Stimulated activated CD4-positive, alpha-beta T cell treated with anti-CD3 and anti-CD28 coated beads, Interleukin-15, amount 100 ng/mL, for 48 hours (primary cell): ENCODE measurements at places on chromosomes 7 and 10.

- no peak for DNase-seq
Observed at GRCh38 chr7:158810846-158811245, 18.5 kb downstream of the ESYT2 start.

DNA sequence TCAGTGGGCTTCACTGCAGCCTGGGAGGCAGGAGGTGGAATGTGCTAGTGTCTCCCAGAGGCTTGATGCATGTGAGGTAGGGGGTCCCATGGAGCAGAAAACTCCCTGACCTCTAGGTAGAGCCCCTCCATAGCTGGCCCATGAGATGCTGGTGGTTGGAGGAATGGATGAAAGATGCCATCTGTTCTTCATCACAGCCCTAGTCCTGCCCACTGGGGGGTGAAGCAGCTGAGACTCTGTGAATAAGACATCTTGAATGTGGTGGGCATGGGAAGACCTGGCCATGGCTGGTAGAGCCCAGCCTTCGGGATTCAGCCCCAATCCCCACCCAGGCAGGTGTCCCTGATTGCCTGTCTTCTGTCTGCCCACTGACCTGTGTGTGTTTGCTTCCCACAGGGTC is 92.5 kb downstream of the COL13A1 start:
- no peak for DNase-seq

DNA sequence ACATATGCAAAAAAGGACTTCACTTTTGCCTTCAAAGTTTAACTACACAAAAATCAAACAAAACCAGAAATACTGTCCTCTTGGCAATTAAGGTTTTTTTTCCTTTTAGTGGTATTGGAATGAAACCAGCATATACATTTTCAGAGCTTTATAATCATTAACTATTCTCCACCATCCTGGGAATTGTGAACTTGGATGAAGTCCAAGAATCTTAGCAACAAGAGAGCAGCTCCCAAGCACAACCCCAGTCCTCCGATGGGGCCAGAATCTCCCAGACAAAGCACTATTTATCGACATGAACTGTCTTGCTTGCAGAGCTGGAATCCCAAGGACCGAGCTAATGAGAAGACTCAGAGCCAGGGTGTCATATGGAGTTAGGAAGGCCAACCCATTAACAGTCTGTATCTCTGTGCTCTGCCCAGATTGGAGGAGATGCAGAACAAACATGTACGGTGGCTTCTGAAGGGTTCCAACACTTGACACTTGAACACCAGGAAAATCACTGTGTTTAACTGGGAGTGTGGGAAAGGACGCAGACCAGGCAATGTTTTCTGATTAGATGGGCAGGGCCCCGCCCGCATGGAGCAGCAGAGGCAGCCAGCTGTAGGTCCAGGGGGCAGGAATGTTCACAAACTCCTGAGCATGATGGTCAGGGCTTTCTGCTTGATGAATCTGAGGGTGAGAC is 35.5 kb downstream of the PPP1R3C start:
- no peak for DNase-seq

- no peak for DNase-seq
Observed at GRCh38 chr7:29859524-29860185, 53.3 kb downstream of the WIPF3 start.

DNA sequence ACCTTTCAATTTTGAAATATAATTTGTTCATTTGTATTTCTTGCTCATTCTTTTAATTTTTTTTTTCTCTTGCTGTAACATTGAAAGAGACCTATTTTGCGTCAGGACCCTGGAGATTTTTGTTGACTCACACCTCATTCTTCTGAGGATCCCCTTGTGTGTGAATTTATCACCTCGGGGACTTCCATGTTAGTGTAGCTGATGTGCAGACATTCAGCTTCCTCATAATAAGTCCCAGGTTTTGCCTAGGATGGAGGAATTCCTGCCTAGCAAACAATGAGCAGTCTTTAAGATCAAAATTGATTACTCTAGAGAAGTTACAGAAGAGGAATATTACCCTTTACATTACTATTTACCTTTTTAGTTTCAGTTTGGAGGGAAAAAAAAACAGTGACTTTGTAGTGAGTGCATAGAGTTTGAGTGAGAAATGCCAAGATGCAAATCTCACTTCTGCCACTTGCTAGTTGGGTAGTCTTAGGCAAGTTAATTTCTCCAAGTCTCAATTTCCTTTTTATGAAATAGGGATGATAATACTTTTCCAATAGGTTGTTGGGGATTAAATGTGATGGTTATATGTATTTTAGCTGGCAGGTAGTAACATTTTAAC is 14.3 kb downstream of the TES start:
- no peak for DNase-seq

DNA sequence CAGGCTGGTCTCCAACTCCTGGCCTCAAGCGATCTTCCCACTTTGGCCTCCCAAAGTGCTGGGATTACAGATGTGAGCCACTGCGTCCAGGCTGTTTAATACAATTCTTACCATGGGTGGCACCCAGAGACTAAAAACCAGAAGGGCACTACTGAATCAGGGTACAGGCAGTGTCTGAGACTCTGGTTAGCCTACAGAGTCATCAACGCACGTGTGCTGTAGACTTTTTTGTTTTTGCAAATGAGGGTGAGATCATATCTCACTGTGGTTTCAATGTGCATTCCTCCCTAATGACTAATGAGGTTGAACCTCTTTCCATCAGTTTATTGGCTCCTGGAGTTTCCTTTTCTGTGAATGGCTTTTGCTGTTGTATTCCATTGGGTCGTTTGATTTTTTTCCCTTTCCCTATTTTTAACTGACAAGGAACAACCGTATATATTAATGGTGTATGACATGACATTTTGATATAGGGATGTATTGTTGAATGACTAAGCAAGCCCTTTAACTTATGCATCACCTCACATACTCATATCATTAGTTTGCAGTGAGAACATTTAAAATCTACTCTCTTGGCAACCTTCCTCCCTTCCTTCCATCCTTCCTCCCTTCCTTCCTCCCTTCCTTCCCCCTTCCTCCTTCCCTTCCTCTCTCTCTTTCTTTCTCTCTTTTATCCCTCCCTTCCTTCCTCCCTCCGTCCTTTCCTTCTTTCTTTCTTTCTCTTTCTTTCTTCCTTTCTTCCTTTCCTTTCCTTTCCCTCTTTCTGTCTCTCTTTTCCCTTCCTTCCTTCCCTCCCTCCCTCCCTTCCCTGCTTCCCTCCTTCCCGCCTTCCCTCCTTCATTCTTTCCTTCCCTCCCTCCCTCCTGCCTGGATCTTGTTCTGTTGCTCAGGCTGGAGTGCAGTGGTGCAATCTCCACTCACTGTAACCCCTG is 9.3 kb upstream of the TMEM270 start:
- no peak for DNase-seq

- DNase-seq, result no peak
Observed at GRCh38 chr10:88893611-88894010, 13.6 kb downstream of the STAMBPL1 start.

GRCh38 chr10:132783940-132784865 is 1.7 kb downstream of the NKX6-2 start:
- no peak for DNase-seq

- no peak for DNase-seq
Observed at GRCh38 chr10:72665925-72666324, 26.0 kb upstream of the MCU start.

DNA sequence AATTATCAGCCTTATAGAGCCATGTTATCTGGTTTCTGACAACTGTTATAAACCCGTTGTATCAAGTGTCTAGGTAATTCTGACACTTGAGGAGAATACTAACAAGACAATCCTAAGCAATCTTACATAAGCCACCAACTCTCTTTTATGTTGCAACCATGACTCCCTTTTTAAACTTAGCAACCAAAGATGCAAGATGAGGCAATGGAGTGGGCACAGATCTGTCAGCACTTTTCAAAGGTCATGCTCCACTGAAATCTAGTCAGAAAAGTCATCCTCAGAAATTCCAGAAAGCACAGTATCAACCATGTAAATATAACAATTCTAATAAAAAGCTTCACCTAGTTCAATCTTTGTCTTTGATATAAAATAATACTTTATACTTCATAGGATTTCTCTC is 77.0 kb upstream of the SEMA3A start:
- no peak for DNase-seq

GRCh38 chr10:118955951-118956801 is 73.3 kb upstream of the NANOS1 start:
- DNase-seq, result no peak

DNA sequence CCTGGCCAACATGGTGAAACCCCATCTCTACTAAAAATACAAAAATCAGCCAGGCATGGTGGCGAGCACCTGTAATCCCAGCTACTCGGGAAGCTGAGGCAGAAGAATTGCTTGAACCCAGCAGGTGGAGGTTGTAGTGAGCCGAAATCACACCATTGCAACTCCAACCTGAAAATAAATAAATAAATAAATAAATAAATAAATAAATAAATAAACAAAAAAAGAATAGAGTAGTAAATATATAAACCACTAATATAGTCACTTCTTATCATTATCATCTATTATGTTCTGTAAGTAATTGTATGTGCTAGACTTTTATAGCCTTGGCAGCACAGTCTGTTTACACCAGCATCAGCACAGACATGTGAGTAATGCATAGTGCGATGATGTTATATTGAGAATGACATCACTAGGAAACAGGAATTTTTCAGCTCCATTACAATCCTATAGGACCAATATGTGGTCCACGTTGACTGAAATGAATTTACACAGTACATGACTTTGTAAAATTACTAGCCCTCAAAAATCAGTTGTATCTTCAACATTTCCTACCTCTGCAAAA is 385.4 kb upstream of the ANKRD30A start:
- no peak for DNase-seq
